ENCODE measurements at places on chromosomes 7 and 10. TPM values are rescaled to one million over a fixed set of nuclear protein-coding genes. Genes with fewer than 3 reads are reported as not detected.
A peak's percentile ranks its signal among the peaks of the same experiment; 100 is the strongest.

PIP gene
- total RNA-seq = not detected

GOLGA7B gene
- 3.1 TPM for total RNA-seq

KLF14 gene
- total RNA-seq = not detected

AVPI1 gene
- total RNA-seq = 0.51 TPM

ADCY1 gene
- total RNA-seq = not detected

MYH16 gene
- not detected for total RNA-seq

ZNF736 gene
- total RNA-seq = 43.2 TPM

VAX1 gene
- not detected for total RNA-seq

DNA sequence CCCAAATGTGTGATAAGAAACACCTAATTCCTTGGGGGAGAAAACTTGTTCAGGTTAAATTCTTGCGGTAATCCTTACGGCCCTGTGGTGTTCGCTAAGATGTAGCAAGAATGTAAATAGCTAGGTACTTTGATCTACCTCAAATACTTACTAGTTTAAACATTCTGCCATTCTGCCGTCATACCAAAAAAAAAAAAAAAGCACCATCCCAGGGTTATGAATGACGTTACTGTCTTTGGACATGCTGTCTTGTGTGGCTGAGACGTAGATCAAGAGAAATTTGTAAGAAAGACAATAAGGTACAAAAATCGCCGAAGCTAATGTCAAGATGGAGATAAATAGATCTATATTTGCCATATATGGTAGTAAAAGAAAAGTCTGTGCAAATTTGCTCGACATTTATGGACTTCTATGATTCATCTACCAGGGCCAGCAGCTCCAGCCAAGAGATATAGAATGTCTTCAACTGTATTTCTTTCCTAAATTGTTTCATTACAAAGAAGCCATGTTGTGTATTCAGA, 195.6 kb downstream of the CUX1 start:
- no peaks in the 10 kb centered on the region for H3K36me3 ChIP-seq
- H3K27me3 ChIP-seq = no peaks in the 10 kb centered on the region
- no peak overlapping the region for H3K27ac ChIP-seq
- H3K4me1 ChIP-seq = no peaks in the 10 kb centered on the region

- peak overlapping the region; percentile 88 for H3K27ac ChIP-seq
- no peak overlapping the region for H3K4me3 ChIP-seq
Observed at GRCh38 chr10:104333728-104334373, 4.4 kb downstream of the ITPRIP start.

- H3K27ac ChIP-seq = no peak overlapping the region
- no peaks in the 10 kb centered on the region for H3K4me1 ChIP-seq
- H3K36me3 ChIP-seq = no peaks in the 10 kb centered on the region
- DNase-seq = no peak
- no peaks in the 10 kb centered on the region for H3K27me3 ChIP-seq
- no peak overlapping the region for H3K4me3 ChIP-seq
Observed at GRCh38 chr7:110774071-110774470, 316.9 kb upstream of the LRRN3 start.

GRCh38 chr10:111102359-111102837, 25.6 kb downstream of the ADRA2A start:
- no peak overlapping the region for H3K4me3 ChIP-seq
- H3K4me1 ChIP-seq = no peaks in the 10 kb centered on the region
- no peaks in the 10 kb centered on the region for H3K36me3 ChIP-seq
- H3K27me3 ChIP-seq = no peaks in the 10 kb centered on the region
- H3K27ac ChIP-seq = no peak overlapping the region
- DNase-seq = no peak

- no peak overlapping the region for H3K4me3 ChIP-seq
- no peaks in the 10 kb centered on the region for H3K4me1 ChIP-seq
- H3K36me3 ChIP-seq = no peaks in the 10 kb centered on the region
- peak overlapping the region; percentile 52 for H3K27ac ChIP-seq
Observed at GRCh38 chr10:119316729-119317097, 109.3 kb downstream of the GRK5 start.

GRCh38 chr10:69752479-69752878, 49.2 kb upstream of the COL13A1 start:
- no peak overlapping the region for H3K27ac ChIP-seq
- DNase-seq = no peak
- H3K36me3 ChIP-seq = no peaks in the 10 kb centered on the region
- H3K27me3 ChIP-seq = no peaks in the 10 kb centered on the region

GRCh38 chr7:112566442-112567324, 85.9 kb downstream of the LSMEM1 start:
- DNase-seq = no peak
- H3K4me1 ChIP-seq = no peaks in the 10 kb centered on the region
- H3K36me3 ChIP-seq = no peaks in the 10 kb centered on the region
- H3K27me3 ChIP-seq = no peaks in the 10 kb centered on the region
- no peak overlapping the region for H3K4me3 ChIP-seq

GRCh38 chr10:104080762-104081161, 4.9 kb downstream of the COL17A1 start:
- no peaks in the 10 kb centered on the region for H3K27me3 ChIP-seq
- no peak overlapping the region for H3K4me3 ChIP-seq
- H3K4me1 ChIP-seq = no peaks in the 10 kb centered on the region

- H3K4me1 ChIP-seq = no peaks in the 10 kb centered on the region
- no peaks in the 10 kb centered on the region for H3K36me3 ChIP-seq
- no peak overlapping the region for H3K4me3 ChIP-seq
Observed at GRCh38 chr10:18222866-18223265, 82.6 kb downstream of the CACNB2 start.

GRCh38 chr10:121221072-121221471, 369.9 kb downstream of the WDR11 start:
- H3K27ac ChIP-seq = no peak overlapping the region
- no peaks in the 10 kb centered on the region for H3K36me3 ChIP-seq
- no peaks in the 10 kb centered on the region for H3K4me1 ChIP-seq
- H3K27me3 ChIP-seq = no peaks in the 10 kb centered on the region

DNA sequence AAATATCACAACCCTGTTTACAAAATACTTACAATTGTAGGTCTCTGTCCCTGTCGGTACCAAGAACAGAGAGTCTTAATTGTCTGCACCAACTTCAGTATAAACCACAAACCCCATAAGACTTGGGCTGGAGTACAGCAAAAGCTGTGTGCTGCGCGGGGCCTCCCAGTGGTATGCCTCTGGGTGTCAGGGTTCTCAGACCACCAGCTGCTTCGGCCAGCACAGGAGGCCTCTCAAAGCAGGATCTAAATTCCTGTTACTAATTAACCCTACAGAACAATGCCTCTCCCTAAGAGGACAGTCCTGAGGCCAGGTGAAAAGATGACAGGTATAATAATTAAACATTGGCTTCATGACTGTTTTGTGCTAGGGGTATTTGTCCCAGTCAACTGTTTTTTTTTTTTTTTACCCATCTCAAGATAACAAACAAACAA, 957 bp upstream of the SVIL start:
- no peaks in the 10 kb centered on the region for H3K27me3 ChIP-seq
- no peak overlapping the region for H3K4me3 ChIP-seq
- H3K4me1 ChIP-seq = peaks cover 9% of the 10 kb centered on the region
- H3K27ac ChIP-seq = peak overlapping the region; percentile 97

DNA sequence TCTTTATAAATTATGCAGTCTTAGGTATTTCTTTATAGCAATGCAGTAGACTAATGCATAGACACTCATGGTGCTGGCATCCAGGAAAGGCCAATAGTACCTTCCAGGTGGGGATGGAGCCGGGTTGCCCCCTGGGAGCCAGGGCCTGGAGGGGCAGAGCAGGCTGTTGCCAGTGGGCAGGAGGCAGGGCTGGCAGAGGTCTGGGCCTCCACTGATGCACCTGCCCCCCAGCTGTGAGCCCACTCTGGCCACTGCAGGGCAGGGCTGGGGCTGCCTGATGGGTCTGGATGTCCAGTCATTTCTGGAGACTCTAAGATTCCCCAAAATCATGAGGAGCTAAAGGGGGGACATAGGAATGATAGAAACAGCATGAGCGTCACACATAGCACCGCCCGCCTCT, 66.7 kb downstream of the MICALL2 start:
- no peaks in the 10 kb centered on the region for H3K4me1 ChIP-seq
- H3K27ac ChIP-seq = no peak overlapping the region
- no peak for DNase-seq
- H3K27me3 ChIP-seq = no peaks in the 10 kb centered on the region
- no peaks in the 10 kb centered on the region for H3K36me3 ChIP-seq

DNA sequence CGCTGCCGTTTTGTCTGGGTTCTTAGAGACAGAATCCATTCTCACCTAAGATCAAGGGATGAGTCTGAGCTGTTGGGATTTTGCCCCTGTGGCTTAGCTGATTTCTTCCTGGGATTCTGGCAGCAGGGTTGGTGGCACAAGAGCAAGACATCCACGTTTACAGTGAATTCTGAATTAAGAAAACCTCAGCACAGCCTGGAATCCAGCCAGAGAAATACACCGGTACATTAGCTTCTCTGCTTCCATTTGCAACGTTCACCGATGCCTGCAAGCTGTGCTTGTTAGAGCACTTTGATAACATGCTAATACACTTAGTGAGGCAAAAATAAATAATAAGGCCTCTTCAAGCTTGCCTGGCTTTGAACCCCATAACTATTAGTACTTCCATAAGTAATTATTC, 569.8 kb downstream of the CALN1 start:
- no peak for DNase-seq
- H3K27me3 ChIP-seq = no peaks in the 10 kb centered on the region
- H3K4me1 ChIP-seq = no peaks in the 10 kb centered on the region
- H3K27ac ChIP-seq = no peak overlapping the region

DNA sequence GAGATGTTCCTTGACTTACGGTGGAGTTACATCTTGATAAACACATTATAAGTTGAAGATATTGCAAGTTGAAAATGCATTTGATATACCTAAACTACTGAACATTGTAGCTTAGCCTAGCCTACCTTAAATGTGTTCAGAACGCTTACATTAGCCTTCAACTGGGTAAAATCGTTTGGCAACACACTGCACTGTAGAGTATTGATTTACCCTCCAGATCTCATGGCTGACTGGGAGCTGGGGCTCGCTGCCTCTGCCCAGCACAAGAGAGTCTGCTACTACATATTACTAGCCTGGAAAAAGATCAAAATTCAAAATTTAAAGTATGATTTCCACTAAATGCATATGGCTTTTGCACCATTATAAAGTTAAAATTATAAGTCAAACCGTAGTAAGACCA, 7.5 kb upstream of the AGR3 start:
- H3K4me3 ChIP-seq = no peak overlapping the region
- no peak overlapping the region for H3K27ac ChIP-seq
- no peak for DNase-seq
- H3K4me1 ChIP-seq = no peaks in the 10 kb centered on the region
- no peaks in the 10 kb centered on the region for H3K36me3 ChIP-seq
- no peaks in the 10 kb centered on the region for H3K27me3 ChIP-seq

DNA sequence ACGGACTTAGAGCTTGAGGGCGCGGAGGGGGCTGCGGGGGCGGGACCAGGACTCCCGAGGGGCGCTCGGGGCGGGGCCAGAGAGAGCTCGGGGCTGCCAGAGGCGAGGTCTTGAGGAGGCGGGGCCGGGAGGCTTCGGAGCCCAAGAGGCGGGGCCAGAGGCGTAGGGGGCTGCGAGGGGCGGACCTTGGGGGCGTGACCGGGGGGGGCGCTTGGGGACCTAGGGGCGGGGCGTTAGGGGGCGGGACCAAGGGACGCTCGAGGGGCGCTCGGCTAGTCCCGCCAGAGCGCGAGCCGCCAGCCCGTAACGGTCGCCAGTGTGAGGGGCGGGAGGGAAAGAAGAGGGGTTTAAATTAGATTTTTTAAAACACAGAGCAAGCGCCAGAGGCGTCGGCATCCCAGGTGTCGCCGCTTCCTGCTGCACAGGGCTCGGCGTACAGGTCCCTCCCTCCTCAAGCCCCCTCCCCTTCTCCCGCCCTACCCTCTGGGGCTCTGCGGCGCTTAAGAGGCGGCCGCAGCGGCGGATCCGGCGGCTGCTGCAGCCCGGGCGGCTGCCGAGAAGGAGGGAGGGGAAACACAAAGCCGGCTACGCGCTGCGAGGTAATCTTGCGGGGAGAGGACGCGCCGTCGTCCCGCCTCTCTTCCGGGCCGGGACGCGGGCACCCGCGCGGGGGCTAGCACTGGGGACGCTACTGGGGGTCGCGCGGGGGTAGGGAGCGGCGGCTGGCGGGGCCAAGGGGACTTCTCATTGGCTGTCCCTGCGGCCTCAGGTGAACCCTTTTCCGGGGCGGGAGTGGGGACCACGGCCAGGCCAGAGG, at the start of gene ADD3:
Gene ADD3, plus strand, starts transcription at position 284 of the 817 bp plus-strand sequence. CDS start 92,670 bp downstream, outside the sequence.
- H3K4me3 ChIP-seq = peak within 1 kb of the TSS; percentile 78
- no peaks in the 10 kb centered on the region for H3K36me3 ChIP-seq
- peak; percentile 97 for DNase-seq
- H3K27me3 ChIP-seq = no peaks in the 10 kb centered on the region
- H3K27ac ChIP-seq = peak within 1 kb of the TSS; percentile 92

DNA sequence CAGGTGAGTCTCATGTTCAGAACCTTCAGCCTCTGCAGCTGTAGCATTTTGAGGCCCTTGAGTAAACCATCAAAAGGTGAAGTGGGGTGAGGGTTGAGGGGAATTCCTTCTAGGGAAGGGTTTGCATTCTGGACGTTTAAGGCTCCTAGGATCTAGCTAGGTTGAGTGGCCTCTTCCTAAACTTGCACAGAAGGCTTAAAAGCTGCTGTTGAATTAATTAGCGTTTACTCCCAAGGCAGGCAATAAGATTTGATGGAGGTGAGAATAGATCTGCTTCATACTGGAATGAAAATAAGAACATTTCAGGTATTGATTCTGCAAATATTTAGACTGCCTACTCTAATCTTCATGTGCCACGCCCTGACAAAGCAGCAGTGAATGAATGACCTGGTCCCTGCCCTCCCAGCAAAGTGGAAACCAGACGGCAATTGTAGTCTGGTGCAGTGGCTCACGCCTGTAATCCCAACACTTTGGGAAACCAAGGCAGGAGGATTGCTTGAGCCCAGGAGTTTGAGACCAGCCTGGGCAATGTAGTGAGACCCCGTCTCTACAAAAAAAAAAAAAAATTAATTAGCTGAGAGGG, 11.4 kb upstream of the KPNA7 start:
- no peak overlapping the region for H3K27ac ChIP-seq
- no peaks in the 10 kb centered on the region for H3K27me3 ChIP-seq
- no peak overlapping the region for H3K4me3 ChIP-seq

GRCh38 chr7:115953592-115954255, 76.8 kb downstream of the TFEC start:
- no peak overlapping the region for H3K4me3 ChIP-seq
- H3K27ac ChIP-seq = no peak overlapping the region
- no peaks in the 10 kb centered on the region for H3K4me1 ChIP-seq
- no peaks in the 10 kb centered on the region for H3K36me3 ChIP-seq
- no peak for DNase-seq
